GM03348 (cell line): ENCODE measurements at places on chromosomes 1 and 21.

- DNase-seq: no peak
These were observed 95.0 kb downstream of the RAVER2 start for GRCh38 chr1:64839732-64840405.

- peak; percentile 12 for DNase-seq
These were observed 3.7 kb upstream of the FOXO6 start for GRCh38 chr1:41357451-41358101.

DNA sequence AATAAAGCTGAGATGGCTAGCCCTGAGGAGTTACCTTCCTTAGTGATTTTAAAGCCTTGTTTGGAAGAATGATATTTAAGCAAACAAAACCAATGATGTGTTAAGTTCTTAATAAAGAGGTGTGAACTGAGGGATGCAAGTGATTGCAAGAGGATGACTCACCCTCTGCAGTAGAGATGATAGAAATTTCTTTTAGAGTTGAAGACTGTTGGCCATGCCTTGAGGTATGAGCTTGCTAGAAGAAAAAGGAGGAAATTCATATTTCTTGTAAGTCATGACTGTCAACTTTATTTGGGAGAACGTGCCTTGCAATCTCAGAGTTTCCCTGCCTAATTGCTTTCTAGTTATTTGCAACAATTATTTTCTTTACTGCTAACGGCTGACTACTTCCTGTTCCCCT, 94.7 kb downstream of the PLA2G4A start:
- DNase-seq: no peak

GRCh38 chr1:184052194-184052559, 647 bp downstream of the TSEN15 start:
- no peak for DNase-seq

GRCh38 chr1:60069691-60070090, 3.9 kb downstream of the C1orf87 start:
- no peak for DNase-seq

- no peak for DNase-seq
These were observed 115.8 kb downstream of the NR5A2 start for GRCh38 chr1:200143347-200143746.

DNA sequence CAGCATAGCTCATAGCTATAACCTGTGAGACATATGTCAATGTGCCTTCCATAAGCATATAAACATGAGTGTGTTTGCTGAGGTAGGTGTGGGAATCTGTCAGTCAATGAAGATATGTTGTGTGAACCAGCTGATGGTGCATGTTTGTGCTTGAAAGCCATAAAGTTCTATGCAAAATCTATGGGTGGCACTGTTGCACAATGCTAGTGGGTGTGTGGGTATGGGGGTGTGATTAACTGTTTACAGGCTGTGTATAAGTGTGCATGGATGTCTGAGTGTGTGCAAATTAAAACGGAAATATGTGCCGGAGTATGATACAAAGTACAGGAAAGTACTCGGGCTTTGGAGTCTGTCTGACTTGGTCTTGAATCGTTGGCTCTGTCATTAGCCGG, 1.0 kb upstream of the ATP2B4 start:
- DNase-seq: no peak

GRCh38 chr1:66984491-66984890, 59.7 kb downstream of the MIER1 start:
- DNase-seq: no peak

- DNase-seq: no peak
These were observed 131.1 kb downstream of the GLUL start for GRCh38 chr1:182260516-182260915.

DNA sequence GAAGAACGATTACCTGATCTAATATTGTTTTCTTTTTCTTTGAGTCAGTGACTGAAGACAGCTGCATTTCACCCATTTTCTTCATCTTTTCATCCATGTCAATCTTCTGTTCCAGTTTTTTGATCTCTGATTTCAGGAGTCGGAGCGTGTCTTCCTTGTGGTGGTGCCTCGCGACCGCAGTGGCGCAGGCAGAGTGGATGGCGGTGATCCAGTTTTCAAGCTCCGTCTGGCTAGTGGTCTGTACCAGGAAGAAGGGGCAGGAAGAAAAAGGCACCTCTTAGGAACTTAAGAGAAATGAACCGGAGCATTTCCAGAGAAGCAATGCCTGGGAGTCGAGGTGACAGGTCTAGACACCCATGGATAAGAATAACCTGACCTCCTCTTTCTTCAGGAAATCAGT, 118.3 kb downstream of the TIAM1 start:
- no peak for DNase-seq

DNA sequence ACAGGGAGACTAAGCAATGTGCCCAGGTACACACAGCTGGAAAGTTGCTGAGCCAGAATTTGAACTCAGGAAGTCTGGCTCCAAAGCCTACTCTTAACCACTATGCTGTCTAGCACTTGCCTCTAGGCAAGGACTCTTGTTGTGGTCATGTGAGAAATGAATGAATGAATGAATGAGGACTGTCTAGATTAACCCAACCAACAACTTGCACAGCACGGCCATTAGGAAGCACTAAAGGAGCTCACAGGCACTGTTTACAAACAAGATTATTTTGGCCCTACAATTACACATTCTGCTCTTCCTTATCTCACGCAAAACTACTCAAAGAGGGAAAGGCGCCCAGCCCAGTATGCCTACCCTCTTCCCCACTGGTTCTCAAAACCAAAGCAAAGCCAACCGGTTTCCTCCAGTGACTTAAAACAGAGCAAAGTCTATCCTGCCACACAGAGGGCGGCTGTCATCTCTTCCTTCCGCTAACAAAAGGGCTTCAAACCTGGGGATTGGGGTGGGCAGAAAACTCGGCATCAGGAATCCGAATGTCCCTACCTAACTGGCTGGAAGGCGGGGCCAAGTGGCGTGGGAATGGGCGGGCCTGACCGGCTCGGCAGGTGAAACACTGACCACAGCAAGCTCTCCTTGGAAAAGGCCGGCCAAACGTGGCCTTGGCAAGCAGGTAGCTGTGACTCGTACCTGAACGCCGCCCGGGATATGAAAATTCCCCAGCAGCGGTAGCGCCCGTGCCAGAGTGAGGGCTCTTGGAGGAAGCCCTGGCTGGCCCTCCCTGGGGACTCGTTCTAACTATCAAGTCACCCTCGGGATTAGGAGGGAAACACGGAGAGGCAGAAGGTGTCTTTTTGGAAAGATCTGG, 948 bp downstream of the STK40 start:
- DNase-seq: no peak

DNA sequence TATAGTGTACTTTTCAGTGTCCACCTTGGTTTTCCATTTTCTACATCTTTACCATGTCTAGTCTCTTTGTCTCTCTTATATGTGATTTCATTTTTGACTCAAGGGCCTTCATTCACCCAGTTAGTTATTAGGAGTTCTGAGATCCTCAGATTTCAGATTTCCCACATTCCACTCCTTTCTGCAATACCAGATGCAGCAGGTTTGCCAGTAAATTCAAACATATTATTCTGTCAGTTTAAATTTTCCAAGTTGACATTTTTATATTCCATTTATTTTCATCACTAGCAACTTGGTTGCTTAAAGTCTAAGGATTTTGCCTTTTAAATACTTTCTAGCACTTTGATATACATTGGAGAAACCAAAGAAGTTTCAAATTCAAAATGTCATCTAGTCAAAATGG, 42.4 kb downstream of the ABL2 start:
- DNase-seq: peak; percentile 30

- DNase-seq: no peak
These were observed 15.3 kb downstream of the MASP2 start for GRCh38 chr1:11031624-11032262.

GRCh38 chr21:37658121-37658816, 258.0 kb downstream of the KCNJ6 start:
- no peak for DNase-seq

DNA sequence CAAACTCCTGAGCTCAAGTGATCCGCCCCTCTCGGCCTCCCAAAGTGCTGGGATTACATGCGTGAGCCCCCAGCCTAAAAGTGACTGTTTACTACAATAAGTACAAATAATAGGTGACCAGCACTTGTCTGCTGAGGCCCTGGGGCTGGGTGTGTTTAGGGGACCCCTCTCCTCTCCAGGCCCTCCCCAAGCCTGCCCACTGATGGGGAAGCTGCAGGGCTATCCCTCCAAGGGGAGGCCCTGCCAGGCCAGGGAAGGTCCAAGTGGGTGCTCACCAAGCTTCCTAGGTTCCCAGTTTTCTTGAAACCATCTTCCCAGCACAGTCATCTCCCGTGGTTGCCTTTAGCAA, 60.7 kb downstream of the H3-3A start:
- no peak for DNase-seq

- peak; percentile 85 for DNase-seq
These were observed 488 bp downstream of the SLC35D1 start for GRCh38 chr1:67053535-67053784.

DNA sequence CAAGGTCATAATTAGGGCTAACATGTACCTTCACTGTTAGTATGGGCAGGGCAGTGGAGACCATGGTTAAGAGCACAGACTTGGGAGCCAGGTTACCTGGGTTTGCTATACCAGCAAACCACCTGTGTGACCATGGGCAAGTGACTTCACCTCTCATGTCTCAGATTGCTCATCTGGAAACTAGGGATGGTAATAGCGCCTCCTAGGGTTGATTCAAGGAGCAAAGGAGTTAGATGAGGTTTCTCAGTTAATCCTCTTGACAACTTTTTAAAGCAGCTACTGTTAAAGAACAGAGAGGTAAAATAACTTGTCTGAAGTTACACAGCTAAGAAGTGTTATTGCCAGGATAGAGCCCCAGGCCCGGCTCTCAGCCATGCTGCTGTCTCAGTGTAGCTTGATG, 790 bp upstream of the MATN1 start:
- no peak for DNase-seq

DNA sequence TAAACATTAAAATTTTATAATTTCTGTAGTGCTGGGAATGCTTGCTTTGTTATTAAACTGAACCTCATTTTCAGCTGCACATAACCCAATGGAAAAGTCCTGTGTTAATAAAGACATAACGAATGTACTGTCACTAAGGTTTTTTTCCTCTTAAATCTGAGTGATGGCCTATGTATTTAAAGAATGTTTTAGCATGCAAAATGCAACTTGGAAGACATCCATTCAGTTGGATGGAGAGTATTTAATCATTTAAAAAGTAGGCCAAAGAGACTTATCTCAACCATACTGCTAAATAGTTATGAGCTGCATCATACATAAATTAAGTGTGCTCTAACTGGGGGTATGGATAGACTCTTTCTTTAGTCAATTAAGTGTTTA, 48.5 kb downstream of the RWDD3 start:
- no peak for DNase-seq

DNA sequence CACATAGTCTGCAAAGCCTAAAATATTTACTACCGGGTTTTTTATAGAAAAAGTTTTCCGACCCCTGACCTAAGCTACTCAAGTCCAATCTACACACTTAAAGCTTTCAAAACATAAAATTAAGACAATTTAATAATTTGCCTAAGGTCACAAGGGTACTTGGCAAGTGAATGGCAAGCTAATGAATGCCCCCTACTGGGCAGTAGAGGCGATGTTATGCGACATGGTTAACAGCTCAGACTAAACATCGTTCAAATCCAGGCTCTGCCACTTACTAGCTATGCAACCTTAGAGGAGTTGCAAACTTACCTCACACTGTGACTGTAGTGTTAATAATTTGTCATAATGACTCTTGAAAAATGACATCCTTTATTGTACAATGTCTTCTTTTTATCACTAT, 317.2 kb upstream of the NFIA start:
- DNase-seq: peak; percentile 11

GRCh38 chr1:37701051-37701450, 8.7 kb downstream of the CDCA8 start:
- no peak for DNase-seq

- DNase-seq: peak; percentile 42
These were observed 57.9 kb downstream of the FHAD1 start for GRCh38 chr1:15304708-15305467.

GRCh38 chr1:220325306-220325995, 53.2 kb upstream of the RAB3GAP2 start:
- DNase-seq: no peak

DNA sequence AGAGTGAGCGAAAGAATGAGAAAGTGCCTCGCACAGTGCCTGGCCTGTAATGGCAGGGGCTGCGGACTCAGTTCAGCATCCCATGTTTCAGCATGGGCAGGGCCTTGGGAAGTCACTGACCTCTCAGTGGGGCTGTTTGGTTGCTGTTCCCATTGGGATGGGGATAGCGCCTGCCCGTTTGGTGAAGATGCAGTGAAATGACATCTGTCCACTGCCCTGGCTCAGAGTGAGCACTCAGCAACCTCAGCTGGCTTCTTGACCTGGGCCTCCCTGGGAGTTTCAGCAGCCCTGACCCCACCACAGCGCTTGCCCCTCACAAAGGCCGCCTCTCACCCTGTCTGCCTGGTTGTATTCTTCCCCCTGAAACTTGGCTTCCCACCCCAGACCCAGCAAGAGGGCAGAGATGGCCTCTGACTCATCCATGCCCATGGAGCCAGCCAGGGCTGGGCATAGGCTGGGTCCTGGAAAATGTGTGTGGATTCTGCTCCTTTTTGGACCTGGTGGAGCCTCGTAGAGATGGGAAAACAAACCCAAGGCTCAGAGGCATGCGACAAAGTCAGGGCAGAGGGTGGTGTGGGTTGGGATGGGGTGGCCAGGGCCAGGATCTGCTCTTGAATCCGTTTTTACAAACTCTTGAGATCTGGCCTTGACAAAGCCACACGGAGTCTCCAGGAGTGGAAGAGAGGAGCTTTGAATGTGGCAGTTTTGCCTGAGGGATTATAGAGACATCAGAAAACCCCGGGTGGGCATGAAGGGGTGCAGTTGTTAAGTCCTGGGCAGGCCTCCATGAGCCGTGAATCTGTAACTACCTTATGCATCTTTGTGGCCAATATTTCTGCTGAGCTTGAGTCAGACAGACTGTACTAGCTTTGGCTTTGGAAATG, 1.2 kb downstream of the XKR8 start:
- peak; percentile 59 for DNase-seq

- no peak for DNase-seq
These were observed 8.0 kb upstream of the TMPRSS15 start for GRCh38 chr21:18411565-18411964.

- no peak for DNase-seq
These were observed 226.0 kb downstream of the PBX1 start for GRCh38 chr1:164784960-164785359.

DNA sequence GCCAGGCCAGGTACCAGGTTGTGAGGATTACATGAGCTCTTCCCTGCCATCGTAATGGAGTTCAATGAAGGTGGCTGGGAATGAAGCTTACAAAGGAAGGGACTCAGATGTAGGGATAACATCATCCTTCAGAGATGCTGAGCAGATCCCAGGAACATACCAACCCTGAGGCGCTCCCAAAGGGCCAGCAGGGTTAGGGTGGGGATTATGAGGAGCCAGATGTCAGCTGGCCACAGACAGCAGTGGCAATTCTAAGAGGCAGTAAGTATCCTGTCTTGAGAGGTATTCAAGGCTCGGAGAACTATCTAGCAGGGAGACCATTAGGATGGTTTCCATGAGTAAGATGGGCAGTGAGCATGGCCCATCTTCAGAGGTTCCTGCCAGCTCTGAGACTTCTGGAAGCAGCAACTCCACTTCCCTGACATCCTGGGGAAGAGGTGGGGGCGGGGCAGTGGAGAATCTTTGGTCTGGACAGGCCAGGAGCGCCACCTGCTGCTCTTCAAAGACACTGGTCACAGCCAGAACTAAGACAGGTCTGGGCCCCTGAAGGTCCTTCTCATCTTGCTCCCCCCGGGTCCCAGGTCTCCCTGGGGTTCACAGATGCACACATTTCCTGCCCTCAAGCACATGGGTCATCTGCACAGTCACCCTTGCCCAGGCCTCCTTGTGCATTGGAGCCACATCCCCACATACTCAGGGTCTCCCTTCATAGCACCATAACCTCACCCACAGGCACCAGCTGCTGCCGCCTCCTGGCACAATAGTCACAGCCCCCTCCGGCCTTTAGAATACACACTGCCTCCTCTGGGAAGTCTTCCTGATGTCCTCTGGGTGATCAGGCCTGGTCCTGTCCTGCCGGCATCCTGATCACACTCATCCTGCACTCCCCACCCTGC, 2.7 kb upstream of the SDC3 start:
- DNase-seq: peak; percentile 91
